ENCODE measurements at places on chromosomes 13 and 19. TPM values are rescaled to one million over a fixed set of nuclear protein-coding genes. Genes with fewer than 3 reads are reported as not detected.

- H3K4me3 ChIP-seq = no peak overlapping the region
- H3K27me3 ChIP-seq = peaks cover 2% of the 10 kb centered on the region
- no peak for DNase-seq
- no peak overlapping the region for H3K27ac ChIP-seq
These were observed 6.1 kb upstream of the LILRA5 start for GRCh38 chr19:54319049-54319448.

GRCh38 chr13:99075268-99076191, 97.7 kb upstream of the DOCK9 start:
- no peak overlapping the region for H3K27ac ChIP-seq
- H3K36me3 ChIP-seq = no peaks in the 10 kb centered on the region
- no peaks in the 10 kb centered on the region for H3K4me1 ChIP-seq

GRCh38 chr19:32642771-32643170, 32.2 kb downstream of the ANKRD27 start:
- no peak overlapping the region for H3K27ac ChIP-seq
- DNase-seq = no peak
- no peaks in the 10 kb centered on the region for H3K36me3 ChIP-seq
- no peaks in the 10 kb centered on the region for H3K4me1 ChIP-seq
- no peak overlapping the region for H3K4me3 ChIP-seq
- no peaks in the 10 kb centered on the region for H3K27me3 ChIP-seq

The CRX gene
- not detected for total RNA-seq

GRCh38 chr13:44971656-44972595, 17.3 kb downstream of the NUFIP1 start:
- H3K36me3 ChIP-seq = no peaks in the 10 kb centered on the region
- no peak overlapping the region for H3K4me3 ChIP-seq
- no peaks in the 10 kb centered on the region for H3K27me3 ChIP-seq

- no peak overlapping the region for H3K27ac ChIP-seq
- H3K36me3 ChIP-seq = no peaks in the 10 kb centered on the region
- no peak overlapping the region for H3K4me3 ChIP-seq
- DNase-seq = no peak
These were observed 65.6 kb upstream of the NPAS1 start for GRCh38 chr19:46953955-46954501.

DNA sequence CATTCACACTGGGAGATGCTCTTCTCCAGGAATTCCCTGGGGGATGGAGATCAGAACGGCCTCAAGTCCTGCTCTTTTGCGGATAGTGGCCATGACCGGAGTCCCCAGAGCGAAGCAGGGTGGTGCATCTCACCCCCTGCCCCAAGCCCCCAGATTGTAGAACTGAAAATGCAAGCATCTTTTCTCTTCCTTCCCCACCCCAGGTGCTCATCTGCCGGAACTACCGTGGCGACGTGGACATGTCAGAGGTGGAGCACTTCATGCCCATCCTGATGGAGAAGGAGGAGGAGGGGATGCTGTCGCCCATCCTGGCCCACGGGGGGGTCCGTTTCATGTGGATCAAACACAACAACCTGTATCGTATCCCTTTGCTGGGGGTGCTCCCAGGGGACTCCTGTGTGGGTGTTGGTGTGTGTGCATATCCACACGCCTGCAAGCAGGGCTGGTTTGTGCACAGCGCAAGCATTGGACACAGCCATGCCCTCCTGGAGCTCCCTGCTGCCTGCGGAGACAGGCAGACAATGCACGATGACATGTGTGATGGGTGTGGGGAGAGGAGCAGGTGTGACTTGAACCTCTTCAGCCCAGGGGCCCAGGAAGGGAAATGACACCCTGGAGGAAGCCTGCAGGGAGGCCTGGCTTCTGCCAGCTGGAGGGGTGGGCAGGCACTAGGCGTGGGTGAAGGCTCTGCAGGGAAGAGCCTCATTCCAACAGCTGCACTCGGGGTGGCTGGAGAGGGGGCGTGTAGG, 5.7 kb downstream of the AP1M1 start:
- H3K36me3 ChIP-seq = no peaks in the 10 kb centered on the region
- no peak for DNase-seq
- no peaks in the 10 kb centered on the region for H3K27me3 ChIP-seq
- H3K27ac ChIP-seq = no peak overlapping the region
- H3K4me1 ChIP-seq = peaks cover 10% of the 10 kb centered on the region

DNA sequence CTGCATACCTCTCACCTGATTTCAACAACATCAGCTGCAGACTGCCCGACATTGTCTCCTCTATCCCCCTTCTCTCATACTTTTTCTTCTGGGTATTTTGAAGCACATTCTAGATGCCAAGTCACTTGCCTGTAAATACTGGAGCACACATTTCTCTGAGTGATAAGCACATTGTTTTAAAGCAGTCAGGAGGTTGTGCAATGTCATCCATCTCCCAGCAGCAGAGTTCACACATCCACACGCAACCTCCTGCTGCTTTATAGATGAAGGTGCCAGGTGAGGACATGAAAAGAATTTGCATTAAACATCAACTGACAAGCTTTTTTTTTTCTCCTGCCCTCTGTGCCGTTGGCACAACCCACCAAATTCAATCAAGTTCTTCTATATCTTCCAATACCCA, 5.5 kb downstream of the UPK1A start:
- DNase-seq = no peak
- H3K4me1 ChIP-seq = peaks cover 2% of the 10 kb centered on the region
- no peak overlapping the region for H3K27ac ChIP-seq

DNA sequence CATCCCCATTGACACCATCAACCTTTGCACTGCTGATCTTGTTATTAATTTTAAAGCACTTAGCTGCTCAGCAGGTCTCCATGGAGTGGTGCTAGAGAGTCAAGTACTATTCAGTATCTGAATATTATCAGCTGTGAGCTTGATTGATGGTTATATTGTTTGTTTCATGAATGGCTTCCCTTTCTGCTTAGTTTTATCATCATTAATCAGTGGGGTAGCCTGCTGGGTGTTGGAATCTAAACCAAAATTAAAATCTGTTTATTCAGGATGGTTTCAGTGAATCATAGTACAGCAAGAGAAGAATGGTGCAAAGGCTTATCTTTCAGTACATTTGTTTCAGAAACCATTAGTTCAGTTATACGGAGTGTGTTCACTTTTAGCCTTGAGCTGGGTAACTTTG, 42.5 kb upstream of the SCEL start:
- H3K4me3 ChIP-seq = no peak overlapping the region
- no peak overlapping the region for H3K27ac ChIP-seq
- H3K4me1 ChIP-seq = no peaks in the 10 kb centered on the region
- no peak for DNase-seq
- no peaks in the 10 kb centered on the region for H3K36me3 ChIP-seq

DNA sequence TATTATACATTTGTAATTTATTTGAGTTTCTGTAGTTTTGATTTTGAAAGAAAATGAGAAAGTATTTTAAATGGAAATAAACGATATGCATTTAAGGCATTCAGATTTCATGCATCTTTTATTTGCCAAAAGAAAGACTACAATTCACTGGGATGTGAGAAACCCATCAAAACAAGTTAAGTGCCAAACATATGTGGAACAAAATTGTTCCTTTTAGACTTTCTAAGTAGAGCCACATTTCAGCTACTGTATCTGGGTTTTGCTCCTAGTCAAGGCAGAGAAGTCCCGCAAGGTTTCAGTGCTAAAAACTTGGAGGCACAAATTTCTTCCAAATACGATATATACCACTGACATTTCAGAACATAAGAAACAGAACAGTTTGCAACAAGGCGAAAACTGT, 1191.9 kb downstream of the SLITRK5 start:
- H3K4me3 ChIP-seq = no peak overlapping the region
- H3K27ac ChIP-seq = no peak overlapping the region
- no peaks in the 10 kb centered on the region for H3K27me3 ChIP-seq
- no peak for DNase-seq
- no peaks in the 10 kb centered on the region for H3K36me3 ChIP-seq
- no peaks in the 10 kb centered on the region for H3K4me1 ChIP-seq

DNA sequence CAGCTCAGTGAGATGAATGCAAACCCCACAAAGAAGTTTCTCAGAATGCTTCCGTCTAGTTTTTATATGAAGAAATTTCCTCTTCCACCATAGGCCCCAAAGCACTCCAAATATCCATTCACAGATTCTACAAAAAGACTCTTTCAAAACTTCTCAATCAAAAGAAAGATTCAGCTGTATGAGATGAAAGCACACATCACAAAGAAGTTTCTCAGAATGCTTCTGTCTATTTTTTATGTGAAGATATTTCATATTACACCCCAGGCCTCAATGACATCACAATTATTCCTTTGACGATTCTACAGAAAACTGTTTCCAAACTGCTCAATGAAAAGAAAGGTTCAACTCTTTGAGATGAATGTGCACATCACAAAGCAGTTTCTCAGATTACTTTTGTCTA, 1819.4 kb downstream of the UQCRFS1 start:
- no peak overlapping the region for H3K4me3 ChIP-seq
- DNase-seq = no peak
- H3K36me3 ChIP-seq = no peaks in the 10 kb centered on the region

GRCh38 chr13:46281779-46282178, 70.1 kb downstream of the LRRC63 start:
- no peaks in the 10 kb centered on the region for H3K36me3 ChIP-seq
- H3K27me3 ChIP-seq = no peaks in the 10 kb centered on the region
- no peaks in the 10 kb centered on the region for H3K4me1 ChIP-seq

DNA sequence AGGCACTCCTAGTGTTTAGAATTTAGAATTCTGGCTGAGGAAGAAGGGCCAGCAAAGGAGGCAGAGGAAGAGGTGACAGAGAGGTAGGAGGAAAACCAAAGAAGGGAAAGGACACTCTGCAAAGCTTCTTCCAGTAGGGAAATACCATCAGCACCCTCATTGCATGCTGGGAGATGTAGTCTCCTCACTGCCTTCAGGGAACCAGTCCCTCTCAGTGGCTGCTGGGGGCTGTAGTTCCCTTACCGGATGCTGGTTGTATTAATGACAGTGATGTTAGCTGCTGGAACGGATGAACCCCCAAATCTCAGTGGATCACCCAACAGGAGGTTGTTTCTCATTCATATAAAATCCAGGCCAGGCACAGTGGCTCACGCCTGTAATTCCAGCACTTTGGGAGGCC, 10.1 kb downstream of the GRIN2D start:
- DNase-seq = no peak
- peaks cover under 1% of the 10 kb centered on the region for H3K4me1 ChIP-seq
- no peak overlapping the region for H3K4me3 ChIP-seq
- H3K27me3 ChIP-seq = no peaks in the 10 kb centered on the region
- H3K27ac ChIP-seq = no peak overlapping the region
